ENCODE measurements at places on chromosomes 11 and 22. TPM values are rescaled to one million over a fixed set of nuclear protein-coding genes. Genes with fewer than 3 reads are reported as not detected.

- DNase-seq: no peak
Measured at GRCh38 chr11:47940904-47941649, 39.3 kb upstream of the PTPRJ start.

DNA sequence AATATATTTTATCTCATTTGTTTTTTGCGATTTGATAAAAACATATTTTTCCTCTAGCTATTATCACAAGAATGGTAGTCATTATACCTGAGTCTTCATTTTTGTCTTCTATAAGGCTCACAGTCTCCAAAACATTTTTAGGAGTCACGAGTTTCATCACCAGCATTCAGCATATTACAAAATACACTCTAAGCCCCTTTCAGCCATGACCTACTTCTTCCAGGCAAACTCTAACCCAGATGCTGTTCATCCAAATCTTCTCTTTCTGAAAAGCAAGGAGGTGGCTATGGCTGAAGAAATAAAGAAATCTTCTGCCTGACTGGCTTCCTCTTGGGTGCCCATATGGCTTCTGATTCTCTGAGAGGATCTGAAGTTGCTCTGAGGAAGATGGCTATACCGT is 35.7 kb upstream of the USP47 start:
- DNase-seq: no peak

DNA sequence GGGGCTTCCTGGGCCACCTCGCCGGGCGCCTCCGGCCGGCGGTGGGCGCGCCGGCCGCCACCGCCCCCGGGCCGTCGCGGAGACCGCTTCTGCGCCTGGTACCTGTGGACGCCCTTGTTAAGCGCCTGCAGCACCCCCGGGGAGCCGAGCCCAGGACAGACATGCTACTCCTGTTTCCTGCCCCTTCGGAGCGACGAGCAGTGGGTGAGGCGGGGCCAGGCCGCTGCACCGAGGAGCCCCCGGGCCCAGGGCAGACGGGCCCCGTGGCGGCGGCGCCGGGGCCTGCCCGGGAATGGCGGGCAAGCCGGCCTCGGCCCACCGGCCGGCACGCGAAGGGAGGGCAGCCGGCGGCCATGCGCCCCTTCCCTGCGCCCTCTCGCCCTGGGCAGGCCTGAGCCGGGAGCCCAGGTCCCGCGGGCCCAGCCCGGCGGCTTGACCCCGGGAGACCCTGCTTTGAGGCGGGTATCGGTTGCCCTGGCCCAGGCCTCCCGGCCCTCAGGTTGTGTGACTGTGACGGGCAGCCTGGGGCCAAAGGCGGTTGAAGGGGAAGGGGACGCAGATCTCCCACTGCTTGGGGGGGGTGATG is 789 bp upstream of the KDM2A start:
- no peak for DNase-seq

The KIAA1671 gene
- 22.1 TPM for total RNA-seq

The DEFB131B gene
- not detected for total RNA-seq
